Panc1 (cell line): ENCODE measurements at places on chromosomes 16 and 17.

GRCh38 chr17:64092952-64093451 is 36.9 kb downstream of the ERN1 start:
- DNase-seq, result no peak

DNA sequence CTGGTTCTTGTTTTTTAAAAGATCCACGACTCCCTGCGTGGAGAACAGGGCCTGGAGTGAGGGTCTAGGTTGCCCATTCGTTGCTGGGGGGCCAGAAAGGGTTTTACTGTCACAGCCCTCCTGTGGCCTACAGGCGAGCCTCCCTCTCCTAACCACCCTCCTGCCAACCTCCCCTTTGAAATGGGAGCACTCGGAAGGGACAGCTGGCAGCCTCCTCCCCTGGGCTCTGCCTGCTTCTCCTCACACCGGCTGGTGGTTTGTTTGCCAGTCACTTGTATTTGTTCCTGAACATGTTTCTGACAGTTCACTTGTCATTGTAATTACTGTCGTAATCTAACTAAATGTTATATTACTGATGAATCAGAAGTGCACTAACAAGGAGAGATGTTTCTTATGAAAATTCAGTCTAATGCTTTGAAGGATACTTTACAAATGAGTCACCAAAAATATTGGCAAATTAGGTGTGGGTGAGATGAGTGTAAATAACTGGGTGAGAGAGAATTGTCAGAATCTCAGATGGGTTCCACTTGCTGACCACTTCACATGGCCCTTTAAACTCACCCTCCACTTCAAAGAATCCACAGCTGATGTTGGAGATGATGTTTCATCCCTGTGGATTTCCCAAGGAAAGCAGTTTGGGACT is 2.7 kb upstream of the SPPL2C start:
- DNase-seq, result no peak

GRCh38 chr16:851209-851810 is 50.8 kb upstream of the GNG13 start:
- DNase-seq, result no peak

DNA sequence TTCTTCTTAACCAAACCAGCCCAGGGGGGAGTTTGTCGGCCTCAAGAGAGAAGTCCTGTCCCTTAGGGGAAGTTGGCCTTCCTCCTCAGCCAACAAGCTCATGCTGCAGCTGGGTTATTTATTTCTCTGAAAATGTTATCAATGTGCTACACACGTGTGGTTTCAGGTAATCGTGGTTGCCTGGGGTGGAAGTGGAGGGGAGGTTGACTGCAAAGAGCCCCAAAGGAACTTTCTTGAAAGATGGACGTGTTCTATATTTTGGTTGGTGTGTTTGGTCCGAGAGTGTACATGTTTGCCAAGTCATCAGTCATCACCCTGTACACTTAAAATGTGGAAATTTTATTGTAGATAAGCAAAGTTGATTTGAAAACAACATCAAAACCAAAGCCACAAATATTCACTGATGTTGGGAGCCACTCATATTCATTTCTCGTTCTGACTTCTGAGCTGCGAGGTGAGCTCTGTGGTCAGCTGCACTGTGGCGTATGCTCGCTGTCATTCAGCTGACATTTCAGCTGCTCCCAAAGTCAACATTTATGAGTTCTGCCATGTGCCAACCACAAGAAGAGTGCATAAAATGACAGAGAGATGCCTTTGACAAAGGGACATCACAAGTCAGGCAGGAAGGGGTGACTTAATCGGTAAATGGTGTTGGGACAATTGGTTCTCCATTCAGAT is 26.5 kb upstream of the ADGRG1 start:
- DNase-seq, result no peak

- DNase-seq, result no peak
These were observed 54.4 kb upstream of the NETO2 start for GRCh38 chr16:47198180-47198575.

- no peak for DNase-seq
These were observed 49.0 kb upstream of the HAS3 start for GRCh38 chr16:69056421-69056820.

- DNase-seq, result no peak
These were observed 44.1 kb upstream of the MGAT5B start for GRCh38 chr17:76824093-76824492.

- no peak for DNase-seq
These were observed 72.8 kb downstream of the SCNN1B start for GRCh38 chr16:23374721-23375510.

DNA sequence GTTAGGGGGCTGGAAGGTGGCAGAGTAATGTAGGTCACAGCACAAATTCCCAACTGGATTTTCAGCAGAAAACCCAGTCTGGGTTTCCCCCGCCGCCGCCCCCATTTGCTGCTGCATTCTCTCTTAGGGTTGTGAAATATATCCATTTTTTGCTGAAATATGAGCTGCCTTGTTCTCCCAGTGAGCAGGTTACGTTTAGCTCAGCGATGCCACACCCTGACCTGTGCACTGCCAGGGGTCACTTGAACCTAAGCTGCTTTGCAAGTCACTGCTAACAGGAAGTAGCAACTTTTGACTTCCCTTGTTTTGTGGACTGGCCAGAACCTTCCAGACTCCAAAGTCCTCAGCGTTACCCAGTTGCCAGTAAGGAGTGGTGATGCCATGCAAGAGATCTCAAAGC is 274.1 kb downstream of the CPPED1 start:
- no peak for DNase-seq

DNA sequence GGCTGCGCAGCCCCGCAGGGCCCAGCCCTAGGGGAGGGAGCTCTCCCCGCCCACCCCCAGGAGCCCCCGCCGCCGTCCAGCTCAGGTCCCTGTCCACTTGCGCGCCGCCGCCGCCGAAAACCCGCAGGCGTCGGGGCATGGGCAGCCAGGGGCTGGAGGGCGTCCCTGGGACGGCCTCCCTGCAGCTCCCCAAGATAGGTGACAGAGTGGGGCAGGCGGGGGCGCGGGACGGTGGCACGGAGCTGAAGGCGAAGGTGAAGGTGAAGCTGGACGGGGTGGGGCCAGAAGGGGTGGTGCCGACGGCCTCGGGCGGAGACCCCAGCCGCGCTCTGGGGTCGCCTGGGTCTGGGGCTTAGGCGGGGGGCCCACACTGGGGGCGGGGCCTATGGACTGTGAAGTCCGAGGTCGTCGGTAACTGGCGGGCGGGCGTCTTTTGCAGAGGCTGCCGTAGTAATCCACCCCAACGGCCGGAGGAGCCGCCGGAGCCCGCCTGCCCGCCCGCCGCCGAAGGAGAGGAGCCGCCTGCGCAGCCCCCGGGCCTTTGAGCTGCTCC is 27.2 kb downstream of the SREBF1 start:
- no peak for DNase-seq

- no peak for DNase-seq
These were observed at the start of gene MPRIP for GRCh38 chr17:17042384-17042736. MPRIP (plus strand) TSS chr17:17042457; CDS start chr17:17042849, 392 bp downstream.

- DNase-seq, result no peak
These were observed 269.4 kb downstream of the BCAS3 start for GRCh38 chr17:60947100-60947499.

GRCh38 chr17:49266233-49266632 is 35.6 kb upstream of the PHOSPHO1 start:
- DNase-seq, result no peak

DNA sequence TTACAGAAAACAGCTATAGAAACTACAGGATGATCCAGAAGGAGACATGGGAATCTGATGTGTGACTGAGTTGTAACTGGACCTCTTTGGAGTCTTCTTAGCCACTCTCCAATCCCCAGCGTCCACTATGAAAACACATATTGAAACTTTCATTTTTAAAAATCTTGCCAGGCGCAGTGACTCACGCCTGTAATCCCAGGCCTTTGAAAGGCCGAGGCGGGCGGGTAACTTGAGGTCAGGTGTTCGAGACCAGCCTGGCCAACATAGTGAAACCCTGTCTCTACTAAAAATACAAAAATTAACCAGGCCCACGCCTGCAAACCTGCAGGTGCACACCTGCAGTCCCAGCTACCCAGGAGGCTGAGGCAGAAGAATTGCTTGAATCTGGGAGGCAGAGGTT is 53.3 kb downstream of the HIC1 start:
- no peak for DNase-seq

- no peak for DNase-seq
These were observed 62.8 kb upstream of the MPHOSPH6 start for GRCh38 chr16:82232806-82233205.

- DNase-seq, result no peak
These were observed 4.8 kb upstream of the ANKRD11 start for GRCh38 chr16:89495121-89495520.

DNA sequence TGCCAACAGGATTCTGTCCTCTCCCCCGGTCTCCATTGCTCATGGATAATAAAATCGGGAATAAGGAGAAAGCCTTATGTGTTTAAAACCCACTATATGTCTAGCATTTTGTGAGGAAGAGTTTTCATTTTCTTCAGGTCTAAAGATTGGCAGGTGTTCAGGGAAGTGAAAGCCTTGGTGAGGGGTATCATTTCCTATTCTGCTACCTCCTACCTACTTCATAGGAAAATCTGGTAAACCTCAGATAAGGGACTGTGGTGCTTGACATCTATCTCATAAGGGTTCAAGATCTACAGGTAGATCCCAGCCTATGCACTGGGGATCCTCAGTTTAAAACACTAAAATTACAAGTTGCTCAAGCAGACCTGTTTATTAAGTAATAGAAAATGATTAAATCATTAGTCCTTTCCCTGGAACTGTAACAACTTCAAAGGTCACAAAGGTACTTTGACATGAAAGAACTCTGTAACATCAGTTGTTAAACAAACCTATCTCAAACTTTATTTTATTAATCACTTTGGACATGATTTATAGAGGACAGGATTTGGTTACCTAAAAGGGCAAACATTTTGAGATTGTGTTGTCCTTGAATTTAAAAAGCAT is 6.5 kb downstream of the MOSMO start:
- DNase-seq, result no peak

- DNase-seq, result no peak
These were observed 80.5 kb downstream of the SNX11 start for GRCh38 chr17:48187872-48188608.

DNA sequence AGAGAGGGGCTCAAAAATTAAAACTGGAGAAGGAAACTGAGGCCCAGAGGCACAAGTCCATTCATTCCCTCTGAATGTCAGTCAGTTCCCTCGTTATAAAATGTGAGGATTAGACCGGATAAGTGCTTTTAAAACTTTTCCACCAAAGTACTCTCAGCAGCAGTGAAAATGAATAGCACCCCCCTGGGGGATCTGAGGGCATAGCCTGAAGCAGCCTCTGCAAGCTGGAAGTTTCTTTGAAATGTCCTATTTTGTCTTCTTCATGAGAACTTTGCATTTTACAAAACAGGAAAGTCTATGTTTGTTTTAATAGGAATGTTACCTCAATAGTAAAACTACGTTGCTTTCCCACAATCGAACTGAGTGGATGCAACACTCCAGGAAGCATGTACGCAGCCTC is 273.0 kb downstream of the CEP112 start:
- no peak for DNase-seq

DNA sequence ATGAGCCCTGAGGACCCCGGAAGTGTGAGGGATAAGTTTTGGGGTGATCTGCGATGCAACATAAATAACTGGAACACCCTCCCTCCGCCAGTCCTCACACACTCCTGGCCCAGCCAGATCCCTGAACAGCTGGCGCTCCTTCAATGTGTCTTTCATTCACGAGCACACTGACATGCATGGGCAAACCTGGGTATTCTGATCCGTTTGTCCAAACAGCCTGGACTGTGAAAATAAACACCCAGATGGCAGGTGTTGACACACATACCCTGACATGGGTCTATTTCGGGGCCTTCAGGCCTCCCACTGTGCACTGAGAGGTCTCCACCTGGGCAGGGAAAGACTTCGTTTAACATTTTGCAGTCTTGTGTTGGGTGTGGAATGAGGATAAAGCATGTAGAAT is 3.0 kb upstream of the CPNE2 start:
- no peak for DNase-seq

GRCh38 chr17:13864521-13864920 is 204.8 kb upstream of the COX10 start:
- no peak for DNase-seq

- DNase-seq, result no peak
These were observed 78.0 kb downstream of the MAP2K6 start for GRCh38 chr17:69492410-69493071.

GRCh38 chr16:49838441-49839016 is 17.4 kb downstream of the ZNF423 start:
- no peak for DNase-seq
